ENCODE measurements at places on chromosomes 13 and 19.

DNA sequence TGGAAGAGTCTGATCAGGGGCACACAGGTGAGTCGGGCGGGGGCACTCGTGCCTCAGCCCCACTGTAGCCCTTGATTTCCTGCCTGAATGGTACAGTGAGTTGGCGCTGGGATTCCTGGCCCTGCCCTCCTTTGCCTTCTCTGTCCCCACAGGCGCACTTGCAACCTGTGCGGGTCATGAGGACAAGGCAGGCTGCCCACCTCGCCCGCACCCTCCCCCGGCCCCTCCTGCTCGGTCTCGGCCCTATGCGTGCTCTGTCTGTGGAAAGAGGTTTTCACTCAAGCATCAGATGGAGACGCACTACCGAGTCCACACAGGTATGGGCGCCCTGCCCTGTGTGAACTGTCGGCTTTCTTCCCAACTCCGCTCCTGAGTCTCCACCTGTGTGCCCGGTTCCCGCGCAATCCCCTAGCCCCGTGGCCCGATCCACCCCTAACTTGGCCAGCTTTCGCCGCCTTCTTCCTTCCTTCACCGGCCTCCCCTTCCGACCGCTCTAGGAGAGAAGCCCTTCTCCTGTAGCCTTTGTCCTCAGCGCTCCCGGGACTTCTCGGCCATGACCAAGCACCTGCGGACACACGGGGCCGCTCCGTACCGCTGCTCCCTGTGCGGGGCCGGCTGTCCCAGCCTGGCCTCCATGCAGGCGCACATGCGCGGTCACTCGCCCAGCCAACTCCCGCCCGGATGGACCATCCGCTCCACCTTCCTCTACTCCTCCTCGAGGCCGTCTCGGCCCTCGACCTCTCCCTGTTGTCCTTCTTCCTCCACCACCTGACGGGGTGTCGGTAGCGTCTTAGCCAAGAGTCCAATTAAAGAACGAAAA lies 1.6 kb upstream of the KMT2B start:
- no peak for DNase-seq

DNA sequence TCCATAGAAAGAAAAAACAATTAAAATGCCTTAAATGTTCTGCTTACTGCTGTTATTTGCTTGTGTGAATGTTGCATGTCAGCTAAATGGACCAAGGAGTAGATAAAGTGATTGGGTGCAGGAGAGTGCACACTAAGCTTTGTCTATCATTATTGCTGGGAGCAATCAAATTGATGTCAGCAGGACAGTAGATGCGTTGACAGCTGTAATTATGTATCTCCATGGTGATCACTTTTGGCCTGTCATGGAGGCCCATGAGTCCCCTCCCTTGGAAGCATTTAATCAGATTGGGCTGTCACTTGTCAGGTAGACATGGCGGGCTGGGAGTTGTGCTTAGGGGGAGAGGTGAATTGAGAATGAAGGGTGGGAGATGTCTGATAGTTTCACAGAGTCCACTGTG lies 215.3 kb downstream of the PCCA start:
- DNase-seq: no peak

- DNase-seq: no peak
Observed at GRCh38 chr13:97761796-97762540, 191.5 kb upstream of the IPO5 start.

GRCh38 chr13:51793570-51794271 lies 10.2 kb downstream of the DHRS12 start:
- DNase-seq: peak; percentile 62

GRCh38 chr19:47096100-47096704 lies 17.4 kb downstream of the ZC3H4 start:
- no peak for DNase-seq

- DNase-seq: no peak
Observed at GRCh38 chr13:100875392-100876043, 200.9 kb upstream of the TMTC4 start.

DNA sequence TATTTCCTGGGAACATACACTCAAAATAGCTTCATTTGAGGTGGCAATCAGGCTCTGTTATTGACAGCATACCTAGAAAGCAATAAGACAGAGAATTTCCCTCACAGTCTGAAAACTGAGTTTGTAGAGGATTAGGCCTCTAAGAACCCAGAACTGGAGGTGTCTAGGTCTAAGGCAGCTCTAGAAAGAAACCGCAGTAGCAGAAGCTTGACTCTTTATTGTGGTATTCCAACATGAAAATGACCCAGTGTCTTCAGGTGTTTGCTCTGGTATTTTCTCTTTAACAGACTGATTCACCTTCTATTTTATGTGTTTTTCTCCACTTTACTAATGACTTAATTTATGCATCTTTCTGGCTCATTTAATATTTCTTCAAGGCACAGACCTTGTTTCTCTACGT lies 8.5 kb downstream of the COG6 start:
- DNase-seq: no peak

GRCh38 chr13:65926750-65927171 lies 1303.4 kb downstream of the PCDH9 start:
- DNase-seq: no peak

DNA sequence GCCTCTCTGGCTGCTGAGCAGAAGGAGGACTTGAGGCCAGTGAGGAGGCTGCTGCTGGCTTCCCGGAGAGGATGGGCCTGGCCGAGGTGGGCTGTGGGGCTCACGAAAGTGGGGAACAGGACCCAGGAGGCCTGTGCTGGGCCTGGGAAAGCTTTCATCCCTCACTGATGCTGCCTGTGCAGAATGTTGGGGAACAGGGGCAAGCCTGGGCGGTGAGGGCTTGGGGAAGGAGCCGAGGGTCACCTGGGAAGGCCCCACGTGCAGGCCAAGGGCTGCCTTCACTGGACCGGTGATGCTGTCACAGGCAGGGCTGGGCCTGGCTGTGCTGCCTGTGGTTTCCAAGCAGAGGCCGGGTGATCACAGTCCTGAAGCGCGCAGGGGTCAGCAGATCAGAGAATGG lies 9.4 kb downstream of the AP1M1 start:
- DNase-seq: no peak

DNA sequence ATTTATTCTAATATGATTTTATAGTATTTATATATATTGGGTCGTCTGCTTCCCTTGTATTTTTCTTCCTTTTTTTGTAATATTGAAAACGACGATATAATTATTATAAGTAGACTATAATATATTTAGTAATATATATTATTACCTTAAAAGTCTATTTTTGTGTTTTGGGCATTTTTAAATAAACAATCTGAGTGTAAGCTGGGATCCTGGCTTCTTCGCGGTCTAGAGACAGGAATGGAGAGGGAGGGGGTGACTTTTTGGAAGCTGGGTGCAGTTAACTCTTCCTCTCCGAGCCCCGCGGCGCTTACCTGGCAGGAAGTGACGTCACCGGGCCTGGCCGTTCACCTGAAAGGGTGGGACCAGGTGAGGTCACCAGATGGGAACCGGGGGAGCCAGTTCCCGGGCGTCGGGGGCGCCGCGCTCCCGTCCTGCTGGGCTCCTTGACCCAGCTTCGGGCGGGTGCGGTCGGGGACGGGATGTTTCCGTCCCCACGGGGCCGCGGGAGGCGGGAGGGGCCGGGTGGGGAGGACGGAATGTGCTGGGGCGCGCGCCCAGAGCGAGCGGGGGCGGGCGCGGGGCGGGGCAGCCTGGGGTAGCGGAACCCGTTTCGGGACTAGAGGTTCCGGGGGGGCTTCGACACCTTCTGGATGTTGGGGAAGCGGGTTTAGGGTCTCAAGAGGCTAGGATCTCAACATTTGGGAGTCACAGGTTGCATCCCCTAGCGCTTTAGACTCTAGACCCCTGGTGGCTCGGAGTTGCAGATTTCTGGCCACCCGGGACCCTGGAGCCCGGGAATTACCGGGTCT lies 2.8 kb downstream of the ZFP36 start:
- peak; percentile 64 for DNase-seq

DNA sequence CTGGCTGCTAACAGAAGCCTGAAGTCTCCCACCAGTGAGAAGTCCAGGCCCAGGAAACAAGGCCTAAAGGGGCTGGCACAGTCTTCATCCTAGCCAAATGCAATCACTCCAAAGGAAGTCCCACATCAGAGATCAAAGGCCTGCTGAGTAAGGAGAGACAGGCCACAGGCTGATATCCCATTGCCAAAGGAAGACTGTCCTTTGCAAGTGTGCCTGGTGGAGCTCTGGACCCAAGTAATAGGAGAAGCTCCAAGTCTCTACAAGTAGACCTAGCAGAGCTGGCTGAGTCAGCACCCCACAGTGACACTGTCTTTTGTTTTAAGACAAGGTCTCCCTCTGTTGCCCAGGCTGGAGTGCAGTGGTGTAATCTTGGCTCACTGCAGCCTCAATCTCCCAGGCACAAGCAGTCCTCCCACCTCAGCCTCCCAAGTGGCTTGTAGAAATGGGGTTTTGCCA lies 4.5 kb downstream of the DBP start:
- DNase-seq: no peak

DNA sequence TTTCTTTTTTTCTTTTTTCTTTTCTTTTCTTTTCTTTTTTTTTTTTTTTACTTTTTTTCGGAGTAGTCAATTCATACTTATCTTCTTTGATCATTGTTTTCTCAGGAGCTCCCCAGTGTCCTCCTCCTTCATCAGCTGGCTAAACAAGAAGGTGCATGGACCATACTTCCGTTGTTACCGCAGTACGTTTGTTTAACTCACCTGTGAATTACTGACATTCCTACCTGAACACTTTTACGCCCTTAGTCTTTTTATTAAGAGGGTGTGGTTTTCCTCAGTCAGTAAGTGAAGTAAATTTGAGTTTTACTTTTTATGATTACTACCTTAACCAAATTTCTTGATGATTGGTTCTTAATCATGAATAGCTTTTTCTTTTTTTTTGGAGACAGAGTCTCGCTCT lies 47.1 kb downstream of the B3GLCT start:
- DNase-seq: no peak

Data from thymus (tissue), 14 donors.